Cardiac ventricle fibroblast (primary cell): ENCODE measurements at places on chromosomes 16 and 17. TPM values are rescaled to one million over a fixed set of nuclear protein-coding genes. Genes with fewer than 3 reads are reported as not detected.

The TERF2IP gene
- total RNA-seq: 43.9 and 53.4 TPM in 2 replicates

The HCRT gene
- not detected in 2 replicates for total RNA-seq

The ANKRD40CL gene
- total RNA-seq: not detected in 2 replicates

The KRTAP4-3 gene
- not detected in 2 replicates for total RNA-seq

The DNASE1L2 gene
- total RNA-seq: 4.5 TPM in 1 of 2 replicates, not detected in the other

The GAST gene
- total RNA-seq: not detected in 2 replicates

The TP53TG3B gene
- not detected in 2 replicates for total RNA-seq

The CA7 gene
- not detected in 2 replicates for total RNA-seq

The ZFP3 gene
- 1.00 and 2.2 TPM in 2 replicates for total RNA-seq

The GRIN2C gene
- under 0.01 TPM in 1 of 2 replicates, not detected in the other for total RNA-seq

The CCDC40 gene
- total RNA-seq: 0.78 and 5.7 TPM in 2 replicates

The GP1BA gene
- not detected in 2 replicates for total RNA-seq

The NUBP2 gene
- 61.6 and 65.2 TPM in 2 replicates for total RNA-seq

The XPO6 gene
- total RNA-seq: 33.9 and 50.8 TPM in 2 replicates

The KRTAP1-1 gene
- not detected in 2 replicates for total RNA-seq

The DOC2B gene
- total RNA-seq: 0.05 and 0.12 TPM in 2 replicates

The ADAM11 gene
- 0.15 and 0.25 TPM in 2 replicates for total RNA-seq

The ARSG gene
- total RNA-seq: 2.6 and 3.3 TPM in 2 replicates

The GCGR gene
- total RNA-seq: not detected in 2 replicates
